ENCODE measurements at places on chromosomes 4 and X.
A peak's percentile ranks its signal among the peaks of the same experiment; 100 is the strongest.

- no peak for DNase-seq
These were observed 59.3 kb downstream of the DCK start for GRCh38 chr4:71052716-71053115.

DNA sequence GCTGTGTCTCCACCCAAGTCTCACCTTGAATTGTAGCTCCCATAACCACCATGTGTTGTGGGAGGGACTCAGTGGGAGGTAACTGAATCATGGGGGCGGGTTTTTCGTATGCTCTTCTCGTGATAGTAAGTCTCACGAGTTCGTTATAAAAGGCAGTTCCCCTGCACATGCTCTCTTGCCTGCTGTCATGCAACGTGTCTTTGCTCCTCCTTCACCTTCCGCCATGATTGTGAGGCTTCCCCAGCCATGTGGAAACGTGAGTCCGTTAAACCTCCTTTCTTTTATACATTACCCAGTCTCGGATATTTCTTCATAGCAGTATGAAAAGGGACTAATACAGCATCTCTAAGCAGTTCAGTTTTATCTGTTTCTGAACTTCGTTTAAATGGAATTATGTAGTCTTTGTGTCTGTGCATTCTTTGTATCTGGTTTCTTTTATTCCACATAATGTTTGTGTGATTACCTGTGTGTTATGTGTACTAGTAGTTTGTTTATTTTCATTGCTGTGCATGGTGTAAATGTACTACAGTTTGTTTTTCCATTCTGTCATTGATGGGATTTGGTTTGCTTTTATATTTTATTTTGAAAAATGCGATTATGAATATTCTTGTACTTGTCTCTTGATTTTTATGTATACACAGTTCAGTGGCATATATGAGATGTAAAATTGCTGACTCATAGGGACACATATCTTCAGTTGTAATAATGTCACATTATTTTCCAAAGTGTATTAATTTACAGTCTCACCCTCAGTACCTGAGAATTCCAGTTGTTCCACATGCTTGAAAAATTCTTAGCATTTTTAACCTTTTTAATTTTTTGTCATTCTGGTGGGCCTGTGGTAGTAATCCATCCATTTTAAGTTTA, 304.9 kb downstream of the GBA3 start:
- DNase-seq = no peak

DNA sequence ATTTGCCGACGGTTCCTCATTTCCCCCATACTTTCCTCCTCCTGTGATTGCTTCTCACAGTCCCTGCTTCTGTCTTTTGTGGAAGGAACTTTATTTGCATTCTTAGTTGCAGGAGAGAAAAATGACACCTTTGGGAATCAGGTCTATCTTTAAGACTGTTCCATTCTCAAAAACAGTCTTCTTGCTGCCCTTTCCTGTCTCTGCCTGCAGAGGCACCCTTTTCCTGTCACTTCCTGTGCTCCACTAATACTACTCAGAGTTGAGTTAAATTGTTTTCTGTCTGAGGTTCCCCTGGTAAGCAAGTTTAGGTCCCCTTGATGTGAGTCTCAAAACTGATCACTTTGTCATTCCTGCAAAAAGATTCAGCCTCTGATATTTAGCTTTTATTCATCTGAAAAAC, 208.8 kb upstream of the CLNK start:
- DNase-seq = peak; percentile 3

GRCh38 chr4:57220734-57221133, 110.5 kb upstream of the IGFBP7 start:
- no peak for DNase-seq

DNA sequence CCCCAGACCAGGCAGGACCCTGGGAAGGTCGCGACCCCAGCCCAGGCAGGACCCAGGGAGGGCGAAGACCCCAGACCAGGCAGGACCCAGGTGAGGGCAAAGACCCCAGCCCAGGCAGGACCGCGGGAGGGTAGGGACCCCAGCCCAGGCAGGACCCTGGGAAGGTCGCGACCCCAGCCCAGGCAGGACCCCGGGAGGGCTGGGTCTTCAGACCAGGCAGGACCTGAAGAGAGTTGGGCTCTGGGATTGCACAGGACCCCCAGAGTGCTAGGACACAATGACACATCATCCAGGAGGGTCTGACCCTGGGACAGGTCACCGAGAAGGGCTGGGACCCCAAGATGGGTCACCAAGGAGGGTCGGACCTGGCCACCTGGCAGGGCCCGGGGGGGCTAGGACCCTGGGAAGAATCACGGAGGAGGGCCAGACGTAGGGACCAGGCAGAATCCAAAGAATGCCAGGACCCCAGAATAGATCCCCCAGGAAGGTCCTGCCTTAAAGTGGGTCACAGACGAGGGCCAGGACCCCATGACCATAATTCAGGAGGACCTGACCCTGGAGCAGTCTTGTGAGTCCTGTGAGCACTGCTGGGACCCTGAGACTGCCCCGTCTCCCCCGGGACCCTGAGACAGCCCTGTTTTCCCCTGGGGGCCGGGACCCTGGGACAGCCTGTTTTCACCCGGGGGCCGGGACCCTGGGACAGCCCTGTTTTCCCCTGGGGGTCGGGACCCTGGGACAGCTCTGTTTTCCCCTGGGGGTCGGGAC, 1.4 kb downstream of the PCGF3 start:
- DNase-seq = no peak

GRCh38 chrX:155027509-155028066, 944 bp downstream of the FUNDC2 start:
- DNase-seq = peak; percentile 76

DNA sequence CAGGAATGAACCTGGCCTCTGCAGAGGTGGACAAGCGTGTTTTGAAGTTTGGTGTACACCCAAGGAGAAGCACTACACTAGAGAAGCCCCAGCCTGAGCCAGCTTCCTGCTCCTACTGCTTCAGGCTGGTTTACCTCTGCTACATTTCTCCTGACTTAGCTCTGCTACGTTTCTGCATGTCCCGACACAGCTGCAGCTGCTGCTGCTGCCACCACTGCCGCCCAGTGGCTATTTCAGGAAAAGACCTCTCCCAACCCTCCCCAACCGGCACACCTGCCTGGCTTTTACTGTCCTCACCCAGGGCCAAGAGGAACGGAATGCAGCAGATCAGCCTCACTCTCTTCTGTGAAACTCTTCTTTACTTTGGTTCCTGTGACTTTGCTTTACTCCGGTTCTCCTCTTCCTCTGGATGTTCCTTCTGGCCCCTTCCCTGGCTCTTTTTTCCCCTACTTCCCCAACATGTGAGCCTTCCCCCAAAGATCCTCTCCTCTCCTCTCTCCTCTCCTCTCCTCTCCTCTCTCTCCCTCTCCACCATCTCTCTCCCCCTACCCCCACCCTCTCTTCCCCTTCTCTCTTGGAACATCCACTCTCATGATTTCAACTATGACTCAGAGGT, 3.1 kb upstream of the P2RY4 start:
- DNase-seq = peak; percentile 1

Data from suppressor macrophage treated with lipopolysaccharide for 4 hours (primary cell).